CD8-positive, alpha-beta memory T cell (primary cell): ENCODE measurements at places on chromosomes 5 and 9. TPM values are rescaled to one million over a fixed set of nuclear protein-coding genes. Genes with fewer than 3 reads are reported as not detected.
A peak's percentile ranks its signal among the peaks of the same experiment; 100 is the strongest.

Gene SLC31A1
- total RNA-seq: 15.1 TPM

Gene ZCCHC10
- 35.0 TPM for total RNA-seq

Gene HAVCR2
- total RNA-seq: 6.3 TPM

Gene DMRTA1
- total RNA-seq: not detected

Gene CATSPER3
- total RNA-seq: 0.29 TPM

DNA sequence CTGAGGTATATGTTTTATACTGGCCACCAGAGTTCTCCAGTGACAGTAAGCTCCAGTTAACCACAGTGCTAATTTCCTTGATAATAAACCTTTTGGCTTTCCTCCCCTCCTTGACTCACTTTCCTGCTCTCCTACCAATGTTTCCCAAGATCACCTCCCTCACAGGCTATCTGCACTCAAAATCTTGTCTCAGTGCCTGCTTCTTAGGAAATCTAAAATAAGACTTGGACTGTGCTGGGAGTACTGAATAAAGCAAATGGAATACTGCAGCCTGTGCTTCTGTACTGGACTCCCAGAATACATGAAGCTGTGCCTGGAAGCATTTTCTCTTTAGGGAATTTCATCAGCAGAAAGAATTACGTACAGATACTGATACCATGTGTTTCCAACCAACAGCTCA lies 1.7 kb upstream of the DCP2 start:
- DNase-seq: no peak

DNA sequence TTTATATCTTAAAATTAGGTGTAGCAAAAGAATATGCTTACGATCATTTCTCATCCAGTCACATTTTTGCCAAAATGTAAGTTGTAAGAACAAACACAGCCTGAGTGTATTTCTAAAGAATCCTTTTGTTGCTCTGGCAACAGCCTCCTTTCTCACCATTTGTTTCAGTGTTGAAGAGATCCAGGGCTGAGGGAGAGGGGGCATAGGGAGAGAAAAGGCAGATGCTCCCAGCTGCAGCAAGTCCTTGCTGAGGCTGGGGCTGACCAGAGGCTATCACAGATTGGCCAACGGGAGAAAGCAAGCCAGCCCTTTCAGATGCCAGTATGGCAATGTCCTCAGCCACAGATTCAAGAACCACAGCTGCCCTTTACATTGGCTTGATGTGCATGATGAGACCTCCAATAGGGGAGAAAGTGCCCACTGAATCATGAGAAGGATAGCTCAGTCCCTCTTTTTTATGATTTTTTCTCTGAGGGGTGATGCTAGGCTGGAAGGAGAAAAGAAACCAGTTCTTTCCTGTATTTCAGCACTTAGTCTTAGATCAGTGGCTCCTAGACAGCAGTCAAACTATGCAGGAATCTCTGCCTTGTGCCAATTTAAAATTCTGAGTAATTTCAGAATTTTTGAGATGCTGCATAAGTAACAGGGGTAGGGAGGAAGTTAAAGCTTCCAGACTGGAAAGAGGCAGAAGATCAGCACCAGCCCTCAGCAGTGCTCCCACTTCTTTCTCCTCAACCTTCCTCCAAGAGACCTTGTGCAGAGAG lies 142.1 kb downstream of the LHFPL2 start:
- no peak for DNase-seq

GRCh38 chr5:114898602-114899001 lies 271.1 kb downstream of the TRIM36 start:
- no peak for DNase-seq

GRCh38 chr5:37938076-37938852 lies 98.4 kb upstream of the GDNF start:
- DNase-seq: no peak

GRCh38 chr5:180804129-180804618 lies 1.6 kb upstream of the MGAT1 start:
- DNase-seq: no peak

GRCh38 chr9:75447281-75447680 lies 359.0 kb downstream of the OSTF1 start:
- no peak for DNase-seq

DNA sequence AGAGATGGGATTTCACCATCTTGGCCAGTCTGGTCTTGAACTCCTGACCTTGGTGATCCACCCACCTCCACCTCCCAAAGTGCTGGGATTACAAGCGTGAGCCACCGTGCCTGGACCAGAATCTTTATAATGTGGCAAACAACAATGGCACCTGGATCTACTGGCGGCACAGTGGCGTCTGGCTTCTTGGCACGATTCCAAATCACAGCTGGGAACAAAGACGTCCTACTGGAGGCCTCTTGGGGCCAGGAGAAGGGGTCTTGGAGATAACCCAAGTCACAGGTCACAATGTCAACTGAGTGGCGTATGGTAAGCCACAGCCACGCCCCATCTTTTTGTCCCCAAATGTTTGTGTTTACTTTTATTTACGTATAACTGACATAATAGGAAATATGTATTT lies 77.8 kb upstream of the RAPGEF1 start:
- no peak for DNase-seq

GRCh38 chr9:72476617-72477437 lies 44.6 kb upstream of the TMC1 start:
- DNase-seq: no peak

GRCh38 chr5:154475591-154476353 lies 2.3 kb downstream of the HAND1 start:
- no peak for DNase-seq

DNA sequence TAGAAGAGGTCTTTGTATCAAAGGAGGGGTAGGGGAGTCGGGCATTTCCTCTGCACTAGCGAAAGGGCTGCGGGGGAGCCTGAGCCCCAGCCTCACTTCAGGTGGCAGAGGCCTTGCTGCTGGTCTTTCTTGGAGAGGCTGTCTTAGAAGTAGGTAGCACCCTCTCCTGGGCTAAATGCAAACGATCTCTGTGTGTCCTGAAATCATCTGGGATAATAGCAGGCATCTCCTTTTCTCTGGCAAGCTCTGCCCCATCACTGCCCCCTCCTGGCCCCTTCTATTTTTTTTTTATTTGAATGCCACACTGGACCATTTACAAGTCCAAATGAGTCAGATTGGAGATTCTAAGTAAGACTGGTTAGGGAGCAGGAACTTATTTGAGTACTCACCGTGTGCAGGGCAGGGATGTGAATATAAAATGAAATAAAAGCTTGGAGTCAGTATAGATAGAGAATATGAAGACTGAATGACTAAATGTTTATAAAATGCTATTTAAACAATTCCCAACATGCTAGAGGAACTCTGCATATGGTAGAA lies 137.1 kb downstream of the FGF1 start:
- DNase-seq: peak; percentile 7

DNA sequence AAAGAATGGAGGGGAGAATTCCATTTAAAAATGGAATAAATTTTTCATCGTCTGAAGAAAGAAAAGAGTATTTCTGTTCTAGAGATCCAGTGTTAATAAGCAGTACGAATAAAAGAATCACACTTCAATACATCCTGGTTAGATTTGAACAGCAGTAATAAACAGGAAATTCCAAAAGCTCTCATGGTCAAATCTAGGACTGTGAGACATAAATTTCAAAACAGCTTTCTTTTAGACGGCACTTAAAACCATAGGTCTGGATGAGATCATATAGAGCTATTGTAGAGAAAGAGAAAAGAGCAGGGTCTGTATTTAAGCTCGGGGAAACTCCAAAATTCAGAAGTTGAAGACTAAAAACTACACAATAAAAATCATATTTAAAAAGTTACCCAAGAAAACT lies 1006.9 kb upstream of the CTNND2 start:
- no peak for DNase-seq
